CD4-positive, alpha-beta T cell treated with Interleukin-17A for 1 hour (primary cell): ENCODE measurements at places on chromosomes 12 and 14.

- DNase-seq, result no peak
Observed at GRCh38 chr14:72512925-72513324, 381.0 kb downstream of the DPF3 start.

DNA sequence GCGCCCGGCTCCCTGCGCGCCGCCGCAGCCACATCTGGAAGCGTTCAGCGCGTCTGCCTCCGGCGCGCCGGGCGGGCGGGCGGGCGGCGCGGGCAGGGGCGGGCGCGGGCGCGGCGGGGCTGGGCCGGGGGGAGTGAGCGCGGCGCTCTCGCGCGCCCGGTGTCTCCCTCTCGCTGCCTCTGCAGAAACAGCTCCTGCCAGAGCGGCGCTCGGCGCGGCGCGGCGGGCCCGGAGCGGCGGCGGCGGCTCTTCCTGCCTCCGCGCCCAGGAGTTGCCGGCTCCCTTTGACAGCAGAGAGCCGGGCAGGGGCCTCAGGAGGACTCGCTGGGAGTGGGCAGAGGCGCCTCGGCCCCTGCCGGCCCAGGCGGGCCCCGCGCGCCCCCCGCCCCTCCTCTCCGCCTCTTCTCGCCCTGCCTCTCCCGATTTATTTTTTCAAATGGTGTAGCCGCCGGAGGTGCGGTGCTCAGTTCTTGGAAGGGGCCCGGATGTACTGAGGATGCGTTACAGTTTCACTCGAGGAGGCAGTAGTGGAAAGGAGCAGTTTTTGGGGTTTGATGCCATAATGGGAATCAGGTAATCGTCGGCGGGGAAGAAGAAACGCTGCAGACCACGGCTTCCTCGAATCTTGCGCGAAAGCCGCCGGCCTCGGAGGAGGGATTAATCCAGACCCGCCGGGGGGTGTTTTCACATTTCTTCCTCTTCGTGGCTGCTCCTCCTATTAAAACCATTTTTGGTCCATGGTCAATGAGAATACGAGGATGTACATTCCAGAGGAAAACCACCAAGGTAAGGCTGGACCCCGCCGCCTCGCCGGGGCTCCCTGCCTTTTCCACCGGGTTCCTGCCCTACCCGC, at the start of gene CACNA1C:
Gene CACNA1C, plus strand, starts transcription at position 162 of the 853 bp plus-strand sequence. Its CDS starts 576 bp downstream, at position 738.
- DNase-seq, result peak; percentile 33

GRCh38 chr12:56808954-56809353, 45.8 kb downstream of the HSD17B6 start:
- no peak for DNase-seq

GRCh38 chr14:102688290-102688689, 89.0 kb upstream of the TRAF3 start:
- DNase-seq, result no peak

DNA sequence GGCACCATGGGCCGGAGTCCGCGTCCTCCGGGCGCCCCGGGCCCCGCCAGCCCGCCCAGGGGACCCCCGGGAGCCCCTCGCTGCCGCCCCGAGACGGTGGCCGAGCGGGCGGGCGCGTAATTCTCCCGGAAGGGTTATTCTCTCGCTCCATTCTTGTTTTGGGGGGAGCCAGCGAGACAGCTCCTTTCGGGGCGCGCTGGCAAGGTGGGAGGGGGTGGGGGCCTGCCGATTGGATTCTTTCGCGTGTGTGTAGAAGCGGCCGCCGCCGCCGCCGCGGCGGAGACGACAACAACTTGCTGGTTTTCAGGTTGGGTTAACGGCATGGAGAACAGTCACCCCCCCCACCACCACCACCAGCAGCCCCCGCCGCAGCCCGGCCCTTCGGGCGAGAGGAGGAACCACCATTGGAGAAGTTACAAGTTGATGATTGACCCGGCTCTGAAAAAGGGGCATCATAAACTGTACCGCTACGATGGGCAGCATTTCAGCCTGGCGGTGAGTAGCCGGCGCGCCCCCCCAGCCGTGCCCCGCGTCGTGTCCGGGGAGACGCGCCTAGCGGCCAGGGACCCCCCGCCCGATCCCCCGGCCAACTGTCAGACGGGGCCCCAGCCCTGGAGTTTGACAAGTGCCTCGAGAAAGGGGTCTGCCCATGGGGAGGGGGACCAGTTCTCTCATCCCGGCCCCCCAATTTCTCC, 755 bp downstream of the SETD1B start:
- DNase-seq, result peak; percentile 74

- no peak for DNase-seq
Observed at GRCh38 chr12:120590741-120591407, 9.7 kb upstream of the POP5 start.

GRCh38 chr12:100388382-100388781, 31.5 kb downstream of the SLC17A8 start:
- no peak for DNase-seq

- DNase-seq, result no peak
Observed at GRCh38 chr12:80143537-80143936, 44.2 kb downstream of the OTOGL start.

DNA sequence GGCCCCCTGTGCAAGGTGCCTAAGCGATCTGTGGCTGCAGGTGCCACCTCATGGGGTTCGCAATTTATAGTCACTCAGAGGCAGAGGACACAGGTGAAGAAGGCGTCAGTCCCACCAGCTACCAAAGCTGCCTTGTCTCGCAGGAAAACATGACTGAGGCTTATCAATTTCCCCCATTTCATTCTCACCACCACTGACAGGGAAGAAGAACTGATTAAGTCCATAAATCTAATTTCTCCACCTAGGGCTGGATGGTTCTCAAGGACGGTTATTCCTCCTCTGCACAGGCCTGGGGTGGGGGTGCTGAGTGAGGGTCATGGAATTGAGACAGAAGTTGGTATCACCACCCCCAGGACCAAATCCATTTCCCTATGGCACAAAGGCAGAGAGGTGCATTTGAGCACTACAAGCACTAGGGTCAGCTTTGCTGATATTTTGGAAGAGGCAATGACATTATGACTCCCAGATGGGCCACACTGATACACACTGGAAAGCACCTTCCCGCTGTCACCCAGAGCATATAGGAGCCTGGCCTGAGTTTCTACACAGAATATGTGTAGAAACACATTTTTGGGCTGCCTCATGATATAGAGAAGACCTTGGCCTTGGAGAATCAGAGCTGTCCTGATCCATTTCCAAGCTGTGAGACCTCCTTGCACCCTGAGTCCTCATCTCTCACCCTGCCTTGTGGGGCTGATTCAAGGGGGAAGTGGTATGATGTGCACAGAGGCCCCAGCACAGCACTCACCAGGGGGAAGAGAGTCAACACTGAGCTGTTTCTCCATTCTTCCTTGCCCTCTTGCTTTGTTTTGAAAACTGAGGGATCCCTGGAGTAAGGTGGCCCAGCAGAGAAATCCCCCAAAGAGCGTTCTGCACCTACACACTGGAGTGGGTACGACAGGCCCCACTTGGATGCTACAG, 59.4 kb downstream of the PITPNM2 start:
- no peak for DNase-seq

GRCh38 chr12:7501031-7501588, 2.5 kb downstream of the CD163 start:
- no peak for DNase-seq

- DNase-seq, result no peak
Observed at GRCh38 chr12:45477526-45477925, 252.0 kb upstream of the ARID2 start.

GRCh38 chr14:60114881-60115280, 23.2 kb downstream of the PCNX4 start:
- DNase-seq, result no peak

GRCh38 chr14:101088395-101088667, 184.8 kb upstream of the RTL1 start:
- DNase-seq, result no peak

GRCh38 chr14:92471919-92472318, 41.7 kb upstream of the RIN3 start:
- no peak for DNase-seq

DNA sequence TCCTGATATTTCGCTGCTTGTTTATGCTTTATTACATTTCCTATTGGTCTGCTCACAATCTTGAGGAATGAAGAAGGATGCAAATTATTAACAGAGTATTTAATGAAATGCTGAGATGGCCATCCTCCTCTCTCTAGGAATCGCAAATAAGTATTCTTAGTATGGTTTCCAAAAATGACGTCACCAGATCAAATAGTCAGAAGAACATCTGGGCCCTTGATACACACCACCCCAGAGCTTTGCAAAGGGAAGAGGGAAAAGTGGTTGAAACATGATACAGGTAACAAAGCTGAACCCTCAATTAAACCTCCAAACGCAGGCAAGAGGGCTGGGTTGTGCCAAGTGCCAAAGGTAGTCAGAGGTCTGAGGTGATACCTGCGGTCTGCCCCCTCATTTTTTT, 107.3 kb downstream of the BCL11B start:
- no peak for DNase-seq

- no peak for DNase-seq
Observed at GRCh38 chr12:46942579-46942978, 116.8 kb upstream of the SLC38A4 start.

- no peak for DNase-seq
Observed at GRCh38 chr14:87461704-87462103, 531.3 kb downstream of the GALC start.

DNA sequence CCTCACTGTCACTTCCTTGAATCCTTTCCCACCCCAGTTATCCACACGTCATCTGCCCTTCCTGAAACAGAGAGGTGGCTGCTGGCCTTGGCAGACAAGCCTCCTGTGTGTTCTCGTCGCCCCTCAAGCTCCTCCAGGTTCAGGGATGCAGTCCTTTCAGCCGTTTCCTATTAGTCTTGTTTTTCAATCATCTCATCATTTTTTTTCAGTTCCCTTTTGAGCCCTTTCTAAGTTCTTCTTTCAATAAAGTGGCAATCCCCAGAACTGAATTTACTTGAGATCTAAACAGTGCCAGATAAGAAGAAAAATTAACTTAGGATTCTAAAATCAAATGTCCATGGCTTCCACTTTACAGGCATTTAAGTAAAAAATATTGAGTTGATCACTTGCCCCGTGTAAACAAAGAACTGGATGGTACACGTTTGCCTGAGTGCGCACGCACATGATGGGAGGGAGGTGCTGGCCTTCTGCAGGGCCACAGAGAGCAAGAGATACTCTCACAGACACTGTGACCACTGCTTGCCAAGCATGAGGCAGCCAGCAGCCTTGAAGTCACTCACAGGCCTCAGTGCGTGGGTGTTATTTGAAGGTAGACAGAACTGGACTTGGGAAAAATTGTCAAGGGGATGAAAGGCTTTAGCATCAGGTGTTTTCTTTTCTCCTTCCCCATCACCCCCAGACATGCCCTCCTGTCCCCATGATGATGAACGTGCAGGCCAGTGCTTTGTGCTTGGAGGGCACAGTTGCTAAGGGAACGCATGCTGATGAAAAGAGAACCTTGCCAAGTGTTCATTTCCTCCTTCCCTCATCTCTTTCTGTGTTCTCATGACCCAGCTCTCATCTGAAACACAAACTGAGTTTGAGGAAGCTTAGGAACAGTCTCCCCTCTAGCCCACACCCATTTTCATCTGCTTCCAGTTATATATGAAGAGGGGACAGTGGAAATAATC, 408.3 kb downstream of the EGLN3 start:
- no peak for DNase-seq

- no peak for DNase-seq
Observed at GRCh38 chr12:19527866-19528265, 88.6 kb downstream of the AEBP2 start.

DNA sequence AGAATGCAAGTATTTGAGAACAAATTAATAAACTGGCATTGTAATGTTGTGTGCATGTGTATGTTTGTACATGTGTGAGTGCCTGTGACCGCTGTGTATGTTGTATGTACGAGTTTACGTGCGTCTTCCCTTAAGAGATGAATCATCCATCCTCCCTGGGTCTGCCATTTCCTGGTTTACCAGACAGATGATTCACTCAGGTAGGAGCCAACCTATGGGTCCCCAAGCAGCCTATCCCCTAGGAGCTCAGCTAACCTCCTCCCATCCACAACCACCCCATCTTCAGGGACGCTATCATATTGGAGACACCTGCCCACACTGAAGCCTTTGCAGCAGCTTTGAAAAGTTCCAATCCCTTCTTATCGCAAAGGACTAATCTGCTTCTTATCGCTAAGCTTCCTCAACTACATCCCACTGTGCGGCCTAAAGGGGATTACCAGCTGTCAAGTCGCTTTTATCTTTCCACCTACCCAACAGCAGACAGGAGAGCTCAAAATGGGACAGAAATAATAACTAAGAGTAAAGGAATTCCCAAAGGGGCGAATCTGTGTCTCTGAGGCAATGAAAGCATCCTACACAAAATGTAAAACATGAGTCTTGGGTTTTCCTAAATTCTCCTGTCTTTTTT, 81.5 kb upstream of the TMCC3 start:
- no peak for DNase-seq

GRCh38 chr12:119659289-119659897, 8.5 kb upstream of the PRKAB1 start:
- DNase-seq, result peak; percentile 69

DNA sequence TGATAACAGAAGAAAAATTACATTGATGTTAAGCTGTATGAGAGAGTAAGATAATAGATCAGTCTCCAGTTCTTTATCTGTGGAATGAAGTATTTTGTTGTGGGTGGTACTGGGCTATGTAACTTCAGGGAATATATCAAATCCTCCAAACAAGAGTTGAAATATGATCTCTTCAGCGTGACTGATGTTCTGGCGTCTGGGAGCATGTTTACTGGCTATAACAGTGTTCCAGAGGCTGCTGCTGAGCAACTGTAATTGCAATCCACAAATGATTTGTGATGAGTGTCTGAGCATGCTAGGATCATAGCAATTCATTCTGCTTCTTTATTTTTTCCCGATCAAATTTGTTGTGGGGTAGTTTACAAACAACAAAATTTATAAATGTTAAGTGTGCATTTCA, 18.6 kb upstream of the CCDC198 start:
- DNase-seq, result no peak

GRCh38 chr12:108973629-108974152, 47.2 kb downstream of the SVOP start:
- DNase-seq, result no peak

- peak; percentile 83 for DNase-seq
Observed at GRCh38 chr14:63857466-63858030, 4.7 kb downstream of the SYNE2 start.

GRCh38 chr12:105386431-105386830, 55.9 kb downstream of the C12orf75 start:
- no peak for DNase-seq

- DNase-seq, result no peak
Observed at GRCh38 chr12:30939234-30939633, 12.7 kb downstream of the TSPAN11 start.

- no peak for DNase-seq
Observed at GRCh38 chr12:91555436-91556415, 373.1 kb upstream of the DCN start.

GRCh38 chr14:39043352-39043943, 59.6 kb downstream of the SEC23A start:
- DNase-seq, result no peak

GRCh38 chr12:106289196-106289681, 13.3 kb upstream of the TCP11L2 start:
- DNase-seq, result no peak

GRCh38 chr12:34626363-34627157, 604.3 kb downstream of the ALG10 start:
- DNase-seq, result no peak

GRCh38 chr12:20272161-20272560, 96.2 kb upstream of the PDE3A start:
- DNase-seq, result no peak
